Fibroblast of lung (primary cell): ENCODE measurements at places on chromosomes 6 and 20. TPM values are rescaled to one million over a fixed set of nuclear protein-coding genes. Genes with fewer than 3 reads are reported as not detected.

DNA sequence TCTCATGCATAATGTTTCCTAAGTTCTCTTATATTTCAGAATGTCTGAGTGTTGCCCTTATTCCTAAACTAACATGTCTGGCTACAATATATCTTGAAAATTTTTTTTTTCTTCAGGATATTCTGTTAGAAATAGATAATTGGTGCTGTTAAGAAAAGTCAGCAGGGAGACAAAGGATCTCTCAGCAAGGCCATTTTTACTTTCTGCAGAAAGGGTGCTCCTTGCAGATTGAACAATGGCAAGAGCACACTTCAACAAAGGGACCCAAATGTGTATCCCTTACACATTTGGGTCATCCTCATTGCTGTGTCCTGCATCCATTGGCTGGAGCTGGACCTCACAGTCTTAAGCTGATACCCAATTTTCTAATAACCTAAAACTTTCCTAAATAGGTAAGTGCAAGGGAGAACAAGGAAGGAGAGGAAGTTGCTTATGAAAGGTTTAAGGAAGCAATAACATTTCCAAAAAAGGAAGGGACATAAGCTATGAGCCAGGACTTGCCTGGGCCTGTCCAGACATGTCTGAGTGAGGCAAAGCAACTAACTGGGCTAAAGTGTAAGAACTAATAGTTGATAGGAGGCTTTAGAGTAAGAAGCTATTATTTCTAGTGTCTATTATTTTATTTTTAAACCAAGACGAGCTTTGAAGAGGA lies 429.6 kb downstream of the BCKDHB start:
- no peak overlapping the region for H3K4me3 ChIP-seq
- H3K36me3 ChIP-seq, result no peaks in the 10 kb centered on the region
- DNase-seq, result peak; percentile 49
- peaks cover 2% of the 10 kb centered on the region for H3K4me1 ChIP-seq

- no peaks in the 10 kb centered on the region for H3K36me3 ChIP-seq
- no peak overlapping the region for H3K27ac ChIP-seq
- DNase-seq, result no peak
- no peaks in the 10 kb centered on the region for H3K27me3 ChIP-seq
Observed at GRCh38 chr20:47660983-47661700, 124.1 kb downstream of the SULF2 start.

Gene MYLK2
- total RNA-seq, result under 0.01 TPM in 1 of 2 replicates, not detected in the other

Gene WASF1
- 8.5 and 13.2 TPM in 2 replicates for total RNA-seq

Gene FAM217A
- not detected in 2 replicates for total RNA-seq

Gene BPIFB4
- total RNA-seq, result not detected in 2 replicates

- no peaks in the 10 kb centered on the region for H3K36me3 ChIP-seq
- H3K4me1 ChIP-seq, result peaks cover 5% of the 10 kb centered on the region
- H3K27ac ChIP-seq, result no peak overlapping the region
- no peak overlapping the region for H3K4me3 ChIP-seq
- H3K27me3 ChIP-seq, result peaks cover 24% of the 10 kb centered on the region
- DNase-seq, result no peak
Observed at GRCh38 chr20:64084685-64085152, 521 bp upstream of the LKAAEAR1 start.

- no peaks in the 10 kb centered on the region for H3K4me1 ChIP-seq
- no peak for DNase-seq
- no peaks in the 10 kb centered on the region for H3K36me3 ChIP-seq
- no peak overlapping the region for H3K27ac ChIP-seq
- no peak overlapping the region for H3K4me3 ChIP-seq
- no peaks in the 10 kb centered on the region for H3K27me3 ChIP-seq
Observed at GRCh38 chr20:48058611-48059559, 273.6 kb upstream of the SULF2 start.

GRCh38 chr6:1778686-1779235 lies 169.0 kb downstream of the FOXC1 start:
- no peak overlapping the region for H3K27ac ChIP-seq
- no peaks in the 10 kb centered on the region for H3K27me3 ChIP-seq
- peaks cover 4% of the 10 kb centered on the region for H3K4me1 ChIP-seq
- no peak for DNase-seq

- no peaks in the 10 kb centered on the region for H3K36me3 ChIP-seq
- no peak for DNase-seq
- H3K4me1 ChIP-seq, result peaks cover 10% of the 10 kb centered on the region
- H3K27me3 ChIP-seq, result no peaks in the 10 kb centered on the region
Observed at GRCh38 chr20:14193885-14194284, 143.5 kb downstream of the FLRT3 start.

DNA sequence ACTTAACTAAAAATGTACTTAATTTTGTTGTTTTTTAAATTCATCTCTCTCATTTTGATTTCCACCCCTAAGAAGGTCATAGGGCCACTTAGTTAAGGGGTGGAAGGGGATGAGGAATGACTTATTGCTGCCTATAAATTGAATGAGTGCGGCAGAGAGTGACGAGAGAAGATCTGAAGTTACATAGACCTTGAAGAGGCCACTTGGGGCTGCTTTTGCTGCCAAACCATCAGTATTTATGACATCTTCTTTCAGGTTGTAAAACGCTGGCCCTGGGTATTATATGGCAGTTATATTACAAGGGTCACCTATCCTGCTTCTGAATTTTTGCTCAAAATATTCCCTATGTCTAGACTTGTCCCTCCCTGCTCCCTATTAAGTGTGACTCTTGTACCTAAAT lies 119.6 kb upstream of the RIMS1 start:
- H3K36me3 ChIP-seq, result no peaks in the 10 kb centered on the region
- H3K27me3 ChIP-seq, result no peaks in the 10 kb centered on the region
- no peak overlapping the region for H3K4me3 ChIP-seq
- no peaks in the 10 kb centered on the region for H3K4me1 ChIP-seq
- H3K27ac ChIP-seq, result no peak overlapping the region

Gene CCND3
- 10.3 and 15.0 TPM in 2 replicates for total RNA-seq

- H3K27me3 ChIP-seq, result no peaks in the 10 kb centered on the region
- DNase-seq, result peak; percentile 31
- no peaks in the 10 kb centered on the region for H3K36me3 ChIP-seq
- peaks cover 2% of the 10 kb centered on the region for H3K4me1 ChIP-seq
- no peak overlapping the region for H3K4me3 ChIP-seq
Observed at GRCh38 chr6:118546164-118546879, 1.8 kb upstream of the PLN start.

- no peak within 1 kb of the TSS for H3K4me3 ChIP-seq
- H3K4me1 ChIP-seq, result no peaks in the 10 kb centered on the region
- no peak within 1 kb of the TSS for H3K27ac ChIP-seq
- DNase-seq, result no peak
- no peaks in the 10 kb centered on the region for H3K27me3 ChIP-seq
Observed at GRCh38 chr6:32529697-32530430, at the start of gene HLA-DRB5. Gene HLA-DRB5 (minus strand): TSS chr6:32530287. CDS start chr6:32530224, 63 bp downstream.

DNA sequence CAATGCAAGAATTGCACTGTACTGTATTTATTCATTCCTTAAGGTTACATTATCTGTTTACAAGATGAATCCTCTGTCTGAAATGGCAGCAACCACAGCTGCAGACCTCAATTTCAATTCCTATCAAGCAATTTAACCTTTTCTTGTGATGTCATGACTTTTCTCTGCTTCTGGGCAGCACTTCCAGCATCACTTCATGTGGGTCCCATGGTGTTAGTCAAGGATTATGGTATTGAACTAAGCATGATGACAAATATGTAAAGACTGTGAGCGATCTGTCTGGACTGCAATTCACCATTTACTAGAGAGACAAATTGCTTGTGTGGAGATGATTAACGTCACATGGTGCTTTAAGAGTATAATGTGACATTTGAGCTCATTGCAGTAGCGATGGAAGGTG lies 90.5 kb upstream of the CCN2 start:
- H3K36me3 ChIP-seq, result no peaks in the 10 kb centered on the region
- DNase-seq, result peak; percentile 63
- H3K27me3 ChIP-seq, result no peaks in the 10 kb centered on the region
- H3K4me1 ChIP-seq, result no peaks in the 10 kb centered on the region

DNA sequence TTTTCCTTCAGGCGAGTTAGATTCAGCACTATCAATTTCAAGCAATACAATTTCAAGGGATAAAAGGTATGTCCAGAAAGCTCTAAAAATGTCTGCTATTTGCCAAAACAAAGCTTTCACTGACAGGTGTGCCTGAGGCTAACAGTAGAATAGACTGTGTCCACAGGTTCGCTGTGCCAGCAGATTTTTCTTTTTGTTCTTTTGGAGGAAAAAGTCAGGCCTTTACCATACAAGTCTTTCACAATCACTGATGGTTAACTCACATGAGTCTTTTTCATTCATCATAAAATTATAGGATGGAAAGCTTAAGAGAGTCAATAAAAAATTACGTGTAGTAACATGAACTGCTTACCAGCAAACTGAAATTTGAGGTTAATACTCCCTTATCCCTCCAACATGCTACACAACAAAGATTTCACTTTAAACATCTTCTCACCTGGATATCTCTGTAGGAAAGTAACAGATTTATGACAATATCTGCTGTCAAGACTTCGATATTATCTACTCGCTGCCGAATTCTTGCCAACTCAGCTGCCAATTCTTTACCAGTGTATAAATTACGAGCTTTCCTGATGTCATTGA lies 95.4 kb downstream of the MAP3K5 start:
- no peaks in the 10 kb centered on the region for H3K4me1 ChIP-seq
- H3K27ac ChIP-seq, result no peak overlapping the region
- H3K4me3 ChIP-seq, result no peak overlapping the region
- H3K36me3 ChIP-seq, result peaks cover 2% of the 10 kb centered on the region
- no peak for DNase-seq

Gene GPX5
- not detected in 2 replicates for total RNA-seq

DNA sequence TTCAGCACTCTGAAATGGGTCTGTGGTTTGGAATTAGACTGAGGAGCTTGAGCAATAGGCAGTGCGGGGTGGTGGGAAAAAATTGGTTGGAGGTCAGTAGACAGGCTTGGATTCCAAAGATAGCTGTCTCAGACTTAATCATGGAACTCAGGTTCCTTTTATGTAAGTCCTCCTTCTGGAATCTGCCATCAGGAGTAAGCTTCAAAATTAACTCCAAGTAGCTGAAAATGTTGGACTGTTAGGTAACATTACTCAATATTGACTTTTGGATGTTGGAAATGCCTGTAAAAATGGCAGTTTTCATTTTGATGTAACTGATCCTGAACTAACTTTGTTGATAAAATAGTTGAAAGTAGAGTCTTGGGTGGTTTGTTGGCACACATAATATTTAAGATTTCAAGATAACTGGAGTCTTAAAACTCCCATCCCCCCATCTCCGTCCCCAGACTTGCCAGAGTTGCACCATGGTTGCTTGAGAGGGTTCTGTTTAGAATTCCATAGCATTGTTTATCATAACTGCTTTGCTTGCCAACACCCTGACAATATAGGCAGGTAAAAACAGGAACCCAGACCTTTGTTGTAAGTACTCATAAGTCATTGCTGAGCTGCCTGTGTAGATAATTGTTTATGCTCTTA lies 83.0 kb downstream of the PHF20 start:
- no peaks in the 10 kb centered on the region for H3K36me3 ChIP-seq
- H3K4me1 ChIP-seq, result no peaks in the 10 kb centered on the region
- no peak for DNase-seq
- no peaks in the 10 kb centered on the region for H3K27me3 ChIP-seq
- no peak overlapping the region for H3K4me3 ChIP-seq

- no peak overlapping the region for H3K4me3 ChIP-seq
- H3K27me3 ChIP-seq, result no peaks in the 10 kb centered on the region
- H3K36me3 ChIP-seq, result peaks cover 1% of the 10 kb centered on the region
- no peaks in the 10 kb centered on the region for H3K4me1 ChIP-seq
Observed at GRCh38 chr6:158194487-158195280, 26.5 kb downstream of the GTF2H5 start.

Gene KIAA1755
- 2.8 and 3.1 TPM in 2 replicates for total RNA-seq

- no peak overlapping the region for H3K4me3 ChIP-seq
- H3K27me3 ChIP-seq, result no peaks in the 10 kb centered on the region
- H3K27ac ChIP-seq, result no peak overlapping the region
- DNase-seq, result no peak
- H3K36me3 ChIP-seq, result no peaks in the 10 kb centered on the region
- no peaks in the 10 kb centered on the region for H3K4me1 ChIP-seq
Observed at GRCh38 chr20:17155401-17155800, 71.4 kb upstream of the PCSK2 start.

DNA sequence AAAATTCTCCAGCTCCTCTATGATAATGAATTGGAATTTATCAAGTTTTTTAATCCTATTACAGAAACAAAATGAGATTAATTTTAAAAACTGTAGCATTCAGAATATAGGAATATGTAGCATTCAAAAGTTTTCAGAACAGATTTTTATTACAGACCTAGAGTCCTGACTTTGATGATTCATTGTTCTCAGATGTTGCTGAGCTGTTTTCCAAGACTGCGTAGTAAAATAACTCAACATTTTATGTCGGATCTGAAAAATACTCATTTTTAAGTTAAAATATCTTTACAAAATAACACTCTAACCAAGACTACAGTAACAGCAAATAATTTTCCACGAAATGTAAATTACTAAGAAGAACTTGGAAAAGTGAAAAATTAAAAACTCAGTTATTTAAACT lies 67.1 kb downstream of the SYCP2 start:
- no peaks in the 10 kb centered on the region for H3K27me3 ChIP-seq
- no peaks in the 10 kb centered on the region for H3K4me1 ChIP-seq
- no peak overlapping the region for H3K27ac ChIP-seq
- no peaks in the 10 kb centered on the region for H3K36me3 ChIP-seq
- no peak overlapping the region for H3K4me3 ChIP-seq
- no peak for DNase-seq

Gene OXT
- not detected in 2 replicates for total RNA-seq

- H3K27me3 ChIP-seq, result no peaks in the 10 kb centered on the region
- H3K4me1 ChIP-seq, result no peaks in the 10 kb centered on the region
- H3K4me3 ChIP-seq, result no peak overlapping the region
Observed at GRCh38 chr6:139557547-139557946, 183.1 kb upstream of the CITED2 start.

Gene NQO2
- 12.1 and 18.7 TPM in 2 replicates for total RNA-seq

DNA sequence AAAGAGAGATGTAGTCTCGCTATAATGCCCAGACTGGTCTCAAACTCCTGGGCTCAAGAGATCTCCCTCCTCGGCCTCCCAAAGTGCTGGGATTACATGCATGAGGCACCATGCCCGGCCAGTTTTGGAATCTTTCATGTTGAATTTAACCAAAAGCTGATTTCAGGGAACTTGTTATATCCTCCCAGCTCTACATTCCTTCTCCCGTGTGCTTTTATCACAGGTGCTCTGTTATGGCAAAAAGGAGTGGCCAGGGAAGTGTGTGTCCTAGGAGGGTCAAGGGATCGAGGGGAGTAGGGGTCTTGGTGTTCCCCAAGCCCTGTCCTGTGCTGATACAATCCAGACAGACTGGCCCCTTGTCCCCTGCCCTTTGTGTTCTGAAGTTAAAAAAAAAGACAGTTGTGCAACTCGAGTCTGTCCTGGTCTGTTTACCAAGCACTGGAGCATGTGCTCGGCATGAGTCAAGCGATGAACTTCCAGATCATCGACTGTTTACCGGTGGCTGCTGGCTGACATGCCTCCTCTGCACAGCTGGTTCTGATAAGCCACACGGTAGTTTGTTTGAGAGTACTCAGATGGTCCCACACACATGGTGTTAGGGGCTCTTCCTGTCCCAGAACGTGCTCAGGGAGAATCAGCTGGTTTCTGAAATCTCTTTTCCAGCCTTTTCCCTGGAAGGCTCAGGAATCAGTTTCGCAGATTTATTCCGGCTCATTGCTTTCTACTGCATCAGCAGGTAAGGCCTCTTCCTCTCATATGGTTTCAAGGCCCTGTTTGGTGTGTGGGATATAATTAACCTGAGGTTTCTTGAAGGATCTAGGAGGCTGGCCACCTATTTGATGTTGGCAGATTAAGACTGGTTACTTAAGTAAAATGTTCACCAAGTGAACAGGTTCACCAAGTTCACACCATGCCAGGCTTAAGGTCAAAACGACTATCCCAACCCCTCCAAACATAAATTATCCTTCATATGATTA lies 52.6 kb upstream of the NAA20 start:
- H3K27me3 ChIP-seq, result no peaks in the 10 kb centered on the region
- no peak overlapping the region for H3K4me3 ChIP-seq
- H3K4me1 ChIP-seq, result peaks cover 9% of the 10 kb centered on the region
- no peaks in the 10 kb centered on the region for H3K36me3 ChIP-seq
